ENCODE measurements at places on chromosomes 1 and 21.
A peak's percentile ranks its signal among the peaks of the same experiment; 100 is the strongest.

GRCh38 chr1:24910751-24911650, 19.1 kb downstream of the RUNX3 start:
- no peak for DNase-seq

DNA sequence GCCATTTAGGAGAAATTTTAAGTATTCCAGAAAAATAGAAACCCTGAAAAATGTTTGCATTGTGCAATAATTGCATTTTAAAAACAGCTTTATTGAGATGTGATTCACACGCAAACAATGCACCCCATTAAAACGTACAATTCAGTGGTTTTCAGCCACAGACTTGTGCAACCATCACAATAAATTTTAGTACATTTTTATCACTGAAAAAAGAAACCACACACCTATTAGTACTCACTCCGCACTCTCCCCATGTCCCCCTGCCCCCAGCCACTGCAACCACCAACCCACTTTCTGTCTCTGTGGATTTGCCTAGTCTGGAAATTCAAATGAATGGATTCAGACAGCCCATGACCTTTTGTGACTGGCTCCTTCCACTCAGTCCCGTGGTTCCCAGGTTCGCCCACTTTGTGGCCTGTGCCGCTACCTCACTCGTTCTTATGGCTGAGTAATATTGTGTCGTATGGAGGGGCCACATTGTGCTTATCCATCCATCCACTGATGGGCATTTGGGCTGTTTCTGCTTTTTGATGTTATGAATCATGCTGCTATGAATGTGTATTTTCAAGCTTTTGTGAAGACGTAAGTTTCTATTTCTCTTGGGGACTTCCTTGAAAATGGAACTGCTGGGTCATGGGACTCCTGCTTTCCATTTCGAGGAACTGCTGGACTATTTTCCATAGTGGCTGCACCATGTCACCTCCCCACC, 147.7 kb upstream of the ARHGEF16 start:
- no peak for DNase-seq

DNA sequence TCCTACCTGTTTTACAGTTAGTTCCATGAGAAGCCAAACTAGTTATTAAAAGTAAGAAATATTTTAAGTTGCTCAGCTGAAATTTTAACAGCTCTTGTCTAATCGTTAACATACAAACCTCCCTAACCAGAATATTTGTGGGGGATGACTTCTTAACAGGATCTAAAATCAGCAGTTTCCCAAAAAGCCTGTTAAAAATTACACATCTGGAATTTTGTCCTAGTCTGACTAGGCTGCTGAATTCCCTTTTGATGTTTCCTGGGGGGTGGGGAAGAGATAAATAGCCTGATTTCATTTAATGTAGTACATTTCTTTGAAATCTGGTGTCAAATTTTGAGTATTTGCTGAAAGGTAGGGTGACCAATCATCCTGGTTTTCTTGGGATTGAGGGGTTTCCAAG, 78.8 kb upstream of the ARHGAP29 start:
- DNase-seq: no peak

DNA sequence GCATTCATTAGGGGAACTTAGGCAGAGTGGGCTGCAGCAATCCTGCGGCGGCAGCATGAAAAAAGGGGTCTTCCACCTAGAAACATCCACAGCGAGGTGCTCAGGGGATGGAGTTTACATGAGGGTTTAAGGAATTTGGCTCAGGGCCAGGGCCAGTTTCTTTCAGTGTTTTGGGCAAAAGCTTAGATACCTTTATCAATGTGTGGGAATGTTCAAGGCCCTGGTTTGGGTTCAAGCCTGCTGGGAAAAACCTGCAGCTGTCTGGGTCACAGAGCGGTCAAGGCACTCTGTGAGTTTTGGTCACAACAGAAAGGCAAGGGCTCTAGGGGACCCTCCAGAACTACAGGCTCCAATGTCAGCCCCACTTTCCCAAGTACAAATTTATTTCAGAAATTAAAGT, 230.3 kb downstream of the DISC1 start:
- DNase-seq: no peak

- no peak for DNase-seq
Measured at GRCh38 chr1:162605225-162605927, 26.9 kb upstream of the DDR2 start.

- DNase-seq: no peak
Measured at GRCh38 chr1:70809069-70809468, 238.5 kb downstream of the PTGER3 start.

- DNase-seq: peak; percentile 81
Measured at GRCh38 chr1:9652379-9653209, 1.1 kb downstream of the PIK3CD start.

GRCh38 chr1:204941421-204942338, 71.0 kb downstream of the NFASC start:
- no peak for DNase-seq

DNA sequence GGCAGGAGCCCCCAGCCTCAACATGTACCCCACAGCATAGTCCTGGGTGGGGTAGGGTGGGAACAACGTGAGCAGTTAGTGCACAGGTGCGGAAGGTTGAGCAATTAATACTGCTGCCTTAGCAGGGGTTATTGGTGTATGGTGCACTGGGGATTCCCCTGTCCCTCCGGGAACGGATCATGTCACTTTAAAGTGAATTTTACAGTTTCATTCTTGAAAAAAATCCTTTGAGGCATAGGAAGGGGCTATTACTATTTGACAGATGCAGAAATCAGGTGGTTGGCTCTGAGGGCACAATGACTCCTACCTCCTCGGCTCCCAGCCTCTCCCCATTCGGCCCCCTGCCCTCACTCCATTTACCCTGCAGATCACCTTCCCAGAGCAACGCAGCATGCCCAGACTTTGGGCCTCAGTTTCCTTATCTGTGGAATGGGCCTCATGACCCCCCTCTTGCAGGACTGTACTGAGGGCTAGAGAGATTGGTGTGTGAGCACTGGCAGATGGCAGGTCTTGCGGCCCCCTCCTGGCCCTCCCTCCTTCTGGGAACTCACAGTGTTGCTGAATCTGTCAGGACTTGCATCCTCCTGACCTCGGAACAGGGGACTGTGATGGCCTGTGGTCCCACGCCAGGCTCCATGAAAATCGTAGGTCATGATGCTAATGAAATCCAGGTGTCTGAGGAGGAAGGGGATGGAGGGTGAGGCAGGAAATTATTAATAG, 5.1 kb upstream of the MYBPH start:
- DNase-seq: no peak

DNA sequence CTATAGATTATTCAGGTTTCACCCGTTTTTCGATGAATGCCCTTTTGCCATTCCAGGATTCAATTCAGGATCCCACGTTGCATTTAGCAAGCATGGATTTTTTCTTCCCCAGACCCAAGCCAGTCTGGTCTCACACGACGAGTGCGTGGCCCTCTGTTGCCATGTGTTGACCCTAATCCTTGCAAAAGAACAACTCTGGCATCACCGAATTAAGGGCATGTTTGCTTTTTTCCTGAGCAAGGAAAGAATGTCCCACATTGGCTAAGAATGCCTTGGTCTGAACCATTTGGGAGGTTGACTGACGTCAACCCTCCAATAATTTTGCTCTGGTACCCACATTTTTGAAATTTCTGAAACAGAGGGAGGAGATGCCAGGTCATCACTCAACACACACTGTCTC, 153.0 kb upstream of the WNT4 start:
- DNase-seq: no peak

- DNase-seq: peak; percentile 64
Measured at GRCh38 chr1:16009030-16009460, 5.0 kb downstream of the SRARP start.

DNA sequence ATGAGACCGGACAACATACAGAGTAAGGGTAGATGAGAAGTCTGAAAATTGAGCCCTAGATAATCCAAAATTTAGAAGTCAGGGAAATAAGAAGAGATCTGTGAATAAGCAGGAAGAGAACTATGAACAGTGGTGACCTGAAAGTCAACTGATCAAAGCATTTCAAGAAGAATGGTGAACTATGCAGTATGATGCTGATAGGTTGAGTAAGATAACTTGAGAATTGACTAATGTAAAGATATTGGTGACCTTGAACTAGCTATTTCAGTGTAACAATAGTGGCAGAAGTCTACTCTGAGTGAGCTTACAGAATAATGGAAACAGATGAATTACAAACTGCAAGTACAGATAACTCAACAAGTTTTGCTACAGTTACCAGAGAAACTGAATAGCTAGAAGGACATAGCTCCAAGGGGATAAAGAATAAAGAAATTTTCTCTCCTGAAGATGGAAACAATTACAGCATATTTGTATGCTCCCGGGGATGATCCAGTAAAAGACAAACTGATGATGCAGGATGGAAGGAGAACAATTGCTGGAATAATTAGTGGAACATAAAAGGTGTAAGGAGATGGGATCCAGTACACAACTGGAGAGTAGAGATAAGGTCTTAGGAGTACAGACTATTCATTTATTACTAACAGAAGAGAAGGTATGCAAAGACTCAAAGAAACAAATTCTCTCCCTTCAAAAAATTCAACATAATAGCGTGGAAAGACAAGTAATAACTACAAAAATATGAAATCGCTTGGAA, 10.9 kb downstream of the NRDC start:
- no peak for DNase-seq

GRCh38 chr1:210418863-210419650, 90.4 kb downstream of the HHAT start:
- no peak for DNase-seq

DNA sequence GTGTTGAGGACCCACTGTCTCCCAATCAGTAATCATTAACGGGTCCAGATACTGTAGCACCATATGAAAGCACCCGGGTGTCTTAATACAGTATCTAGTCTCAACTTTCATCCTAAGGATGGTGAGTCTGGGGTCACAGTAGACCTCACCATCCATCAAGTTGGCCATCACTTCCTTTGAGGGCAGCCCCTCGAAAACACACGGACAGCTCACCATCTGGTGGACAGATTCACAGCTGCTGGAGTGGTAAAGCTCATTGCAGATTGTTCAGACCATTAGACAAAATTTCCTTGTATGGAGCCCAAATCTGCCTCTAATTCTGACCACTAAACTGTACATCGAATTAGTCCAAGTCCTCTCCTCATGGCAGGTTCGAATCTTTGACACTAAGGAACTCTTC, 123.1 kb downstream of the PGBD5 start:
- no peak for DNase-seq

DNA sequence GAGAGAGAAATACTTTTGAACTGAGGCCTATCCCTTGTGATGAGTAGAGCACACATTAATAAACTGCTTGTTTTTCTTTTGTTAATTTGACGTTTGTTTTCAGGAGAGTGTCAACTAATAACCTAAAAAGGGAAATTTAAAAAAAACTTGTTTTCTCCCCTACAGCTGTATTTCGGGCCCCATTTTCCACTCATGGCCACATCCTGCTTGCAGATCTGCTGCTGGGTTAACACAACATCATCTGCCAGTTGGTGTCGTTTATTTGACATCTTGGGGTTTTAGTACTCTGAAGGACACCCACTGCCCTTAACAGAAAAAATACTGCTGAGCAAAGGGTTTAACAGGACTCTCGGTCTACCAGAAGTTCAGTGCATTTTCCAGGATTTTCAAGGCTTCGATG, 848 bp upstream of the PYHIN1 start:
- DNase-seq: no peak

DNA sequence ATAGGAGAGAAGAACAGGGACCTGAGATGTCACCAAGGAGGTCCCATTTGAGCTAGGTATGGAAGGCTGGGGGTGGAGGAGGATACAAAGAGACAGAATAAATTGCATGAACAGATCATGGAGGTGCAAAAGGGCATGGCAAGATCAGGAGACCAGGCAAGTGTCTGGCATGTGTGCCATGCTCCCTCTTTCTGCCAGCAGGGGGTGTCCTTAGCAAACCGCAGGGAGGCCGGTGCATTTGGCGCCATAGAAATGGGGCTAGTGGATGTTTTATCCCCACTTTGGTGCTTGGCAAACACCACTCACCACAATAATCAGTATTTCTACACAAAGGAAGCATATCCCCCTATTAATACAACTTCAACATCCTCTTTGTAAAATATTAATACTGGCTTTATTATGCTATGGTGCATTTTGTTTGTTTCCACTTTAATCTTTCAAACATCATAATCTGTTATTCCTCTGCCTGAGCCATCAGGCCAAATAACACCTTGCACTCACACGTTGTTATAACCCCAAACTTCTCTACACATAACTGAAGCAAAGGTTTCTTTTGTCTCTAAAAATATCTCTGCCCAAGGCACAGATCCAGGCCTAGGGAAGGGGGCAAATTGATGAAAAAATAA, 25.9 kb downstream of the S100A6 start:
- peak; percentile 76 for DNase-seq

DNA sequence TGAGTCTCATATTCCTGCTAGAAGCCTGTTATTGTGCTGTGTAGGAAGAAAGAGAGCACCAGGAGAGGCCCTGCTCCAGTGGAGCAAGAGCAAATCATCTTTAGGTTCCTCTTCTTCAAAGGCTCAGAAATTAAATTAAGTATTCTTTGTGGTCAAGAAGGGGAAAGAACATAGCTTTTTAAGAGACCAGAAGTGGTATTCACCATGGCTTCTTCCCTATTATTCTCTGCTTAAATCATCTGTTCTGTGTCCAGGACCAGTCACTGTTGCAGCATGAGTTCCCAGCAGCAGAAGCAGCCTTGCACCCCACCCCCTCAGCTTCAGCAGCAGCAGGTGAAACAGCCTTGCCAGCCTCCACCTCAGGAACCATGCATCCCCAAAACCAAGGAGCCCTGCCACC, 1.1 kb downstream of the SPRR1B start:
- no peak for DNase-seq

DNA sequence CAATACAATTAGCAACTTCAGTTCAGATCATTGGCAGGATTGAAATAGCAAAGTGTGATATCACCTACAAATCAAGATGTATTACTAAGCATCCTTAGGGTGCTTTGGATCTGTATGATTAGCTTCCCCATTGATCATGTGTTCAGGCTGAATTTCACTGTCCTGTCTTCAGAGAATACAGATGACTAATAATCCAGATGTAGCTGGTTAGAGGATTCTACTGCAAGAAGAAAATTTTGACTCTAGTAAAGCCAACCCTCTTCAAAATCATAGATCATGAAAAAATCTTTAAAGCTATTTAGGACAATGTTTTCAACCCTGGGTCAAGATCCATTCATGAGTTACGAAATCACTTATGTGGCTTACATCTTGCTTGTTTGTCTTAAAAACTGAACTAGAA, 184.4 kb downstream of the PTGER3 start:
- DNase-seq: no peak

- no peak for DNase-seq
Measured at GRCh38 chr1:207944571-207944970, 33.6 kb upstream of the CD34 start.

- DNase-seq: no peak
Measured at GRCh38 chr1:89833183-89834082, 12.6 kb downstream of the LRRC8D start.

- no peak for DNase-seq
Measured at GRCh38 chr1:205994346-205994745, 8.8 kb downstream of the RAB7B start.

DNA sequence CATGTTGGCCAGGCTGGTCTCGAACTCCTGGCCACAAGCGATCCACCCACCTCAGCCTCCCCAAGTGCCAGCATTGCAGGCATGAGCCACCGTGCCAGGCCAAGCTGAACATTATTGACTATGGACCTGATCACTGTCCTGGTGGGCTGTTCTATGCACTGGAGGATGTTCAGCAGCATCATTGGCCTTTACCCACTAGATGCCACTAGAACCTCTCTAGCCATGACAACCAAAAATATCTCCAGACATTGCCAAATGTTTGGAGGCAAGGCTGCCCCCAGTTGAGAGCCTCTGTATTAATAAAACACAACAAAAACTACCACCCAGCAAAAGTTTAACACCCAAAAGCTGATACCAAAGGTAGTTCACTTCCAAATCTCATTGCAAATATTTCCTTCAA, 110.8 kb upstream of the SOD1 start:
- no peak for DNase-seq

Measured in HL-60 (cell line).